ENCODE measurements at places on chromosomes 3 and 15.

- DNase-seq = no peak
Measured at GRCh38 chr15:47929138-47929803, 191.5 kb upstream of the SLC24A5 start.

DNA sequence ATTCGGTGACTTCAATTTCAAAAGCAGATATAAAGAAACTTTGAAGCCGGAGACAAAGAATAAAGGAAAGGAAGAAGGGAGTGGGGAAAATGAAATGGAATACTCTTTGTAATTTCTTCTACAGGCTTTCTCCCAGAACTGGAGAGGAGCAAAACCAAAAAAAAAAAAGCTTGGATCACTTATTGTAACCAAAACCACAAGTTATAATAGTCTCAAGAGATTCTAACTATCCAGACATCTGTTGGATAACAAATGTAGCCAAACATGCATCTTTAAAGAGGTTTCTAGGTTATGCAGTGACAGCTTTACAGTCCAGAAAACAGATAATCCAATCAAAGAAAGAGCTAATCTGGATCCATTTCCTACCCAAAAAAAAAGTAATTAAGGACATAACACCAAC lies 36.2 kb downstream of the VGLL3 start:
- no peak for DNase-seq

GRCh38 chr3:182382112-182382857 lies 411.0 kb upstream of the ATP11B start:
- peak; percentile 91 for DNase-seq

- no peak for DNase-seq
Measured at GRCh38 chr3:98885851-98886250, 15.6 kb downstream of the DCBLD2 start.

GRCh38 chr3:99418209-99418635 lies 220.2 kb upstream of the COL8A1 start:
- no peak for DNase-seq

GRCh38 chr3:99648101-99648500 lies 9.7 kb downstream of the COL8A1 start:
- no peak for DNase-seq

DNA sequence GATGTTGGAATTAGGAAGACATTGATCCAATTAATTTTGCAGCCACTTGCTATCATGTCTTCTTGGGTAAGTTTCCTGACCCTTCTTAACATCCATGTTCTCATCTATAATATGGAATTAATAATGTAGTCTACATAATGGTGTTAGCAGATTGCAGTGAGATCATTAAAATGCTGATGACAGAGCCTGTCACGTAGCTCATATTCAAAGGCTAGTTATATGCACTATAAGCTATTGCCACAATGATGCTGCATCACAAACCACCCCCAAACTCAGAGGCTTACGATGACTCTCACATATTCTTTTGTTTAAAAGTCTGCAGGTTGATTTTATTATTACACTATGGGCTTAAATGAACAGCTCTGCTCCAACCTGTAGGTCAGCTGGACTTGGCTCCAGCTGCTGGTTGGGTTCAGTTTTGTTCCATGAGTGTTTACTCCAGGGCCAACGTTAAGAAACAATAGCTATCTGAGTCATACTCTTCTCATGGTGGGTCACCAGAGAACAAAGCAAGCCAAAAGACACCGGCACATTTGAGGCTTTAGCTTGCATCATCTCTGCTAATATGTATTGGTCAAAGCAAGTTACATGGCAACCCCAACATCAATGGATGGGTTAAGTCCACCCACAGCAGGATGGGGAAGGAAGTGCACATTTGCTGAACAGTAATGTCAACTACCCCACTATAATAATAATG lies 250.0 kb upstream of the SLCO3A1 start:
- DNase-seq = no peak

GRCh38 chr15:87623832-87624231 lies 632.7 kb downstream of the NTRK3 start:
- DNase-seq = peak; percentile 54

- DNase-seq = no peak
Measured at GRCh38 chr3:47984075-47984728, 32.0 kb downstream of the MAP4 start.

DNA sequence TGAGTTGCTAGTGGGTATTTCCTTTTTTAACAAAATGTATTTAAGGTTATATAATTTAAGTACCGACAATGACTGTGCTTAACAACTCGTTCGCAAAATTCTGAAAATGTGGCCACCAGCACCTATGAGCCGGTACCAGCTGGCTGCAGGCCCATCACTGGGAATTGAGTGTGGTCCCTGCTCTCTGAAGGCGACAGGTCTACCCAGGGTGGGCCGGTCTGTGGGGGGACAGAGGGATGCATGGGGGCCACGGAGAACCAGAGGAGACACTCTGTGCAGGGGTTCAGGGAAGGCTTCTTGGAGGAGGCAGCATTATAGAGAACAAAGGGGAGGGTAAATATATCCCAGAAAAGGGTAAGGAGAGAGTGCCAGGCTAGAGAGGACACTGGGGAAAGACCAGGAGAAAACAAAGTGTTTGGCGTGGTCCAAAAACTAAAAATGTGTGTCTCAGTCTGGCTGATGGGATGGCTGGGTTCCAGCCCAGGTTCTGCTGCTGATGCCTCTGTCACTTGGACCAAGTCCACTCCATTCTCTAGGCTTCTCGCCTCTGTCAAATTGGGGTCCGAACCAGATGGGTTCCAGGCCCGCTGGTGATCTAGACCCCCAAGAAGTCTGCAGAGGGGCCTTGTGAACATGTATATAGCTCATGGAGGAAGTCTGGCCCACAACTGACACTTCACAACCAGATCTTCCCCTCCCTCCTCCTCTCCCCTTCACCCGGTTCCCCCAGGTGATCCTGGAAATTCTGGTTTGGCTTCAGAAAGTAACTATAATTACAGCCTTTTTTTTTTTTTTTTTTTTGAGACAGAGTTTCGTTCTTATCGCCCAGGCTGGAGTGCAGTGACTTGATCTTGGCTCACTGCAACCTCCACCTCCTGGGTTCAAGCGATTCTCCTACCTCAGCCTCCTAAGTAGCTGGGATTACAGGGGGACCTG lies 10.7 kb upstream of the CYP11A1 start:
- DNase-seq = no peak

DNA sequence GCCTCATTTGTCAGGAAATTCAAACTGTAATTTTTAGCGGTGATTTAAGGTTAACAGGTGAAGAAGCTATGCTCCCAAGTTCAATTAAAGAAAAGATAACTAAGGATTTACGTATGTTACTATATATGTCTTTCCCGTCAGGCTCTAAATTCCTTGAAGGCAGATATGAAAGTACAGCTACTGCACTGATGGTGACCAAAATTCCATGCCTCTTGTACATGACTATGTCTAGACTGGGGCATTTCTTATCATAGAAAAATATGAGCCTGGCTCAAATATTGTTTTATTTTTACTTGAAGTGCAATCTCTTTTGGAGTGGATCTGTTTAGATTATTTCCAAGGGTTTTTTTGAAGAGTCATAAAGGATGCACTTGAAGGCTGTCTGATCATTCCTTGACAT lies 647.1 kb upstream of the KCNMB2 start:
- no peak for DNase-seq

GRCh38 chr3:111808439-111808838 lies 50.6 kb upstream of the PHLDB2 start:
- no peak for DNase-seq

DNA sequence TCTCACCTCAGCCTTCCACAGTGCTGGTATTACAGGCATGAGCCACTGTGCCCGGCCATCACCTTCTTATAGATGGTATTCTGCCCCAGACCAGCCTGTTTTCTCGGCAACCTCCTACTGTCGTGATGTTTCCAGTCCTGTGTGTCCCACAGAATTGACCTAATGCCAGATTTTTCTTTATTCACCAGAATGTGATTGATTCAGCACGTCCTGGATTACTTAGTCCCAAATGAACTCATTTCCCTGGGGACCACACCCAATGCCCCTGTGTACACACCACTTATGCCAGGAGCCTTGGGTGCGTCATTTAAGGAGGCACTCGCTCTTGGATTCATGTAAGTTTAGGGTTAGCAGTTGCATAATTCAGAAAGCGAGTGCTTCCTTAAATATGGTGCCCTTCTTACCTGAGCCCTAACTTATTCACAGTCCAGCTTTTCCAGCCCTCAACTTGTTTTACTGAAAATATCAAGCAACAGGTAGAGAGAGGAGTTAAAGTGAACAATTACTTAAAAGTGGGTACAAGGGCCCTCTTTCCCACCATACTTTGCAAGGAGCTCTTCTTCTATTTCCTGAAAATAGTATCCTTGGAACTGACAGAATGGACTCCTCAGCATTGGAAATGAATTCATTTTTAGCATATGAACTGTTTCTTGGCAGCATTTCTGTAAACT lies 64.6 kb upstream of the UBE2E1 start:
- DNase-seq = no peak

GRCh38 chr15:48893311-48893710 lies 15.4 kb downstream of the EID1 start:
- no peak for DNase-seq

DNA sequence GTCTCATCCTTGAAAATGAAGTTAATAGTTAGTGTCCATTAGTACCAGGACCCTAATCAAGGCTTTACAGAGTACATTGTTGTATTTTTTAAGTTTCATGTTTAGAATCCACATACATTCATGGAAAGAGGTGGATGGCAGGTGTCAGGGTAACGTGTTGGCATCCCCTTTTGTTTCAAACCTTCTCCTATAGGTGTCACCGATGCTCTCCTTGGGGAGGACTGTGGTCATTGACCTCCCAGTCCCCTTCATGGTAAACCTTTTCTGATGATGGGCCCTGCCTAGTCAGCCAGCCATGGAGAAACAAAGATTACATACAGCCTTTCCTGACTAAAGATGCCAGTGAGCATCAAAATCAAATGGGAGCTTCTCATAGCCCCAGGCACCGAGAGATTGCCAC lies 574.8 kb downstream of the AGBL1 start:
- DNase-seq = no peak

DNA sequence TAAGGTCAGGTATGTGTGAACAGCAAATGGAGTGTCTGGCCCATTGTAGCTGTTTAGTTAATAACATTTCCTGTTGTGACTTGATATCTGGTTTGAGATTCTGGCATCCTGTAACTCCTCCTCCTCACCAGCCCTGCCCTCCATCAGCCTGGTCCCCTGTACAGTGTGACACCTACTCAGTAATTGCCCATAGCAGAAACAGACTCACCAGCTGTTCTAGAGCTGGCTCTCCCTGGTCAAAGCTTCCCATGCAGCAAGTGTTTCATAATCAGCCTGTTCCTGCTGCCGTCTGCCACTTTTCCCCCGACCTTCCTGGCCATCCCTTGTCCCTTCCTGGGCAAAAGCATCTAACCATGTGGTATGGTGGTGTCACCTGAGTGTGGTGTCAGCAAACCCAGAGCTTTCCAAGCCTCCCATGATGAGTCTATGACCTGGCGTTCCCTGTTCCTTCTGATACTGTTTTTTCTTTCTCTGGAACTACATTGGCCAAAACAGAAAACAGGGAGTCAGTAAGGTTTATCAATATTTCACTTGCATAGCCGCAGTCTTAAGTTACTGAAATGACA lies 55.4 kb downstream of the B3GALNT1 start:
- DNase-seq = no peak

DNA sequence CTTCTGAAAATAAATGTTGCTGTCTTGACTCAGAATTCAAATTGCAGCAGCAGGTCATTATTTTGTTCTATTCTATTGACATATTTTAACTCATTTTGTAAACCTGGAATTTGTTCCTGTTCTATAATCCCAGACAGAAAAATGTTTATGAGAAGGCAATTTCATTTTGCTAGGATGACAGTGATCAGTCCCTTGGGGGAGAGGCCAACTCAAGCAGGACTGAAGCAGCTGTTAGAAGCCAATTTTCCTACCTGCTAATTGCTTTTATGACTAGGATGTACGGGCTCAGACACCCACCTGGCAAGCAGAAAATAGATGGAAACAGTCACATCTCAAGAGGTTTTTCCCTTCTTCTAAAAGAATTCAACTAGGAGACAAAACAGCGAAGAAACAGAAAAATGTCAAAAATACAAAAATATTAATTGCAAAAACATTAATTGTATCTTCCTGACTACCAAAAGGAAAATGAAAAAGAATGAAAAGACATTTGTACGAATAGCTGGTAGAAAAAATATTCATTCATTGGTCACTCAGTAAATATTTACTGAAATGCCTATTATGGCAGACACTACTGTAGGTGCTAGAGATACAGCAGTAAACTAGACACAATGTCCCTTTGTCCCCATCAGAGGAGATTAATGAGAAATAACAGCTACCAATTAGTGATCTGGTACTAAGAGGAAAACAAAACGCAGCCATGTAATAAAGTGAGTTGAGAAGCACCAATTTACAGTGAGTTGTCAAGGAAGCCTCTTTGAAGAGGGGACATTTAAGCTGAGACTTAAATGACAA lies 73.5 kb downstream of the PEAK1 start:
- DNase-seq = no peak

GRCh38 chr15:42695527-42696071 lies 41.3 kb downstream of the CDAN1 start:
- DNase-seq = no peak

- no peak for DNase-seq
Measured at GRCh38 chr3:88997260-88997659, 110.2 kb upstream of the EPHA3 start.

- DNase-seq = no peak
Measured at GRCh38 chr3:105904678-105905284, 36.0 kb upstream of the CBLB start.

DNA sequence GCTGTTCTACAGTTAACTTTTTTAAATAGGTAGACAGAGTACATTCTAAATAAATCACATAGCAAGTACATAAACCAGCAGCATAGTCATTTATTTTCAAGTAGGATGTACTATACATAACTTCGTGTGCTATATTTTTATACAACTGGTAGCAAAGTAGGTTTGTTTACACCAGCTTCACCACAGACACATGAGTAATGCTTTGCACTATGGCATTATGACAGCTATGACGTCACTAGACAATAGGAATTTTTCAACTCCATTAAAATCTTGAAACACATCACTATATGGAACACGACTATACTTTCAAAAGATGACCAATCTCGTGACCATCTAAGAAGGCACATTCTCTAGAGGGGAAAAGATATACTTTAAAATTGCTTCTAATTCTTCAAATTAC lies 3.5 kb downstream of the TEX55 start:
- DNase-seq = no peak

DNA sequence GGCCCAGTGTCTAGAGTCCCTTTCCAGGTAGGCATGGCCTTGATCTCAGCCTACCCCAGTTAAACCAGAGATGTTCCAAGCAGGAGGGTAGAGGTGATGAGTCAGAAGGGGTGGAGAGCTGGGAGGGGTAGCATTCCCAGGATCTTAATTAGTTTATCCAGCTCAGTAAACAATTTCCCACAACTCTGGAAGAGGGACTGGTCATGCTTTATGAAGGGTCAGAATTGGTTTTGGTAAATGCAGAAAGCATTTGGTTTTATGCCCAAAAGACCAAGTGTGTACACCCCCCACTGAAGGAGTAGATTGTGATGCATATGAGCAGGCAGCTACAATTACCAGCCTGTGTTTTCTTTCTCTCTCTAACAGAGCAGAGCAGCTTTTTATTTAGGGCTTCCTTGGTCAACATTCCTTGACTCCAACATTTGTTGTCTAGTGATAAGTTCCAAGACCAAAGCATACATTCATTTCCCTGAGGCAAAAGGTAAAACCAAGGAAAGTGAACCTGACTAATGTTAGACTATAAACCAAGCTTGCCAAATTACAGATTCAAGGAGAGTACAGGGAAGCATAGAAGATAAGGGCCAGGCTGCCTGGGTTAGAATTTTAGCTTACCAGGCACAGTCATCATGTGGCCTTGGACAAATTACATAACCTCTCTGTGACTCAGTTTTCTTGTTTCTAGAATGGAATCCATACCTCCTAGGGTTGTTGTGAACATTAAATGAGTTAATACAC lies 17.6 kb downstream of the EXOSC7 start:
- DNase-seq = no peak

- DNase-seq = no peak
Measured at GRCh38 chr15:77208241-77208640, 137.3 kb upstream of the TSPAN3 start.

All from RPMI8226 (cell line).